Esophagus muscularis mucosa (tissue), 4 donors: ENCODE measurements at places on chromosomes 16 and 17. TPM values are rescaled to one million over a fixed set of nuclear protein-coding genes. Genes with fewer than 3 reads are reported as not detected.

KRT13 gene
- not detected for total RNA-seq

DPEP3 gene
- not detected for total RNA-seq

DNA sequence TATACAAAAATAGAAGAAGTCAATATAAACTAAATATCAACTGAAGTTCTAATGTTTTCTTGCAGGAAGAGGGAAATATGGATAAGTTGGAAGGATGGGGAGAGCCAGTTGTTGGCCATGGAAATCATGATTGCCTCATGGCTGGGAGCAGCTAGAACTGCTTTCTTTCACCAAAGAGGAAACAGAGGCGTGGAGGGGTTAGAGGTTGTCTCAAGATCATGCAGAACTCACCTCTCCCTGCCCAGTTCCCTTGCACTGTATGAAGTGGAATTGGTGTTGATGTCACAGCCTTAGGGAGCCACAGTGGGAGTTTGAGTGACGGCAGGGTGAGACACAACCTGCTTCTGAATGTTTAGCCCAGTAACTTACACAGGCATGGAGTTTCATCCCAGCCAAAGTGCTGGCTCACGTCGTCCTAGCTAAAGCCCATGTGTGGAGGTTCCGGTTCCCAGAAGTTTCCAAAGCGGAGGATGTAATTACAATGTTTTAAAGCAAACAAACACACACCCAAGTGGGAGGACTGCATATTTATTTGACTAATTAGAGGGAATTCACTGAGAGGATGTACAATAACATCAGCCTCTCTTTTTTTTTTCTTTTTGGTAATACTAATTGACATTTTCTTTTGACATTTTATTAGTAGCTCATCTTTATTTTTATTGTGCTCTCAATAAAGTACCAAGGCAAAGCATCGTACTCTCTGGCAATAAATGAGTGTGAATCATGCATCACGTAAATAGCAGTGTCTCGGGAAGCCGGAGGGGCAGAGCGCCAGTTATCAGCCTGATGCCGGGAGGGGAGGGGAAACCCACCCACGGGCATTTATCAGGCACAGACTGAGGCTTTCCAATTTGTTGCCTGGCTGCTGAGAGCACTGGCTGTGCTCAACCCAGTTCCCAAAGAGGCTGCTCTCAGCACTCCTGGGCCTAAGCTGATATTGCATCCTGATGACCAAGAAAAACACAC, 118.7 kb upstream of the CDH5 start:
- no peaks in the 10 kb centered on the region for H3K27me3 ChIP-seq
- H3K4me1 ChIP-seq = peaks cover 10% of the 10 kb centered on the region
- no peak overlapping the region for H3K4me3 ChIP-seq
- no peak for DNase-seq

- H3K27ac ChIP-seq = peak overlapping the region; percentile 59
- no peak for DNase-seq
- H3K27me3 ChIP-seq = peaks cover 20% of the 10 kb centered on the region
- no peak overlapping the region for H3K4me3 ChIP-seq
- peaks cover 9% of the 10 kb centered on the region for H3K36me3 ChIP-seq
Measured at GRCh38 chr17:4901648-4902344, 1.1 kb downstream of the CHRNE start.

DNA sequence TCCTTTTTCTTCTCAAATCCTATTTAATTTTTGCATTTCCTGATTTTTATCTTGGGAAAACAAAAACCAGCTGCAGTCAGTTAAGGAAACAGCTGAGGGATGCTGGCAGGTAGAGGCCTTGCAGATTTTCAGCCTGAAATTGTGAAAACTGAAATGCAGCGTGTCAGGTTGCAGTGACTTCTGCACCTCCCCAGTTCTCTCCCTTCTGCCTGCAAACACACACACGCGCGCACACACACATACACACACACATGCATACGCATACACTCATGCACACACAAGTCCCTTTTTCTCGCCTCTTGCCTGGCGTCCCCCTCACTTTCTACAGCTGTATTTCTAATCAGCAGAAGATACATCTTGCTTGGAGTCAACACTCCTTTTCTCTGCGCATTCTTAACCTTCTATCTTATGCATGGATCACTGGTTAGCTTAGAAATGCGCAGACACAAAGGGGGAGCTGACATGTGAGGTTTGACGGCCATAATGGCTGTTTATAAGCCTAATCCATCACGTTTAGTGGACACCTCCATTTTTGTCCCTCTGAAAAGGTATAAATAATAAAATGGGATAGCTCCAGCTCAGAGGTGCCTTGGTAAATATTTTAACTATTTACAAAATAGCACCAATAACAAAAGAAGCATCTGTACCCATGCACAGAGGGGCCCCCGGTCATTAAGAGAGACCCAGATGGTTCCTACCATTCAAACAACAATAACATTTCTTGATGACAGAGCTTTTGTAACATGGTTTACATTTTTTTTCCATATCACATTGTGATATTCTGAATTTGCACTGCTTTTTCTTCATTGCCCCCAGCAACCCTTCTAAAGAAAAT, 392.1 kb upstream of the SALL1 start:
- H3K4me1 ChIP-seq = no peaks in the 10 kb centered on the region
- H3K27ac ChIP-seq = no peak overlapping the region
- H3K27me3 ChIP-seq = no peaks in the 10 kb centered on the region
- H3K4me3 ChIP-seq = no peak overlapping the region

SPSB3 gene
- 84.1 TPM for total RNA-seq
